ENCODE measurements at places on chromosomes 12 and 14. TPM values are rescaled to one million over a fixed set of nuclear protein-coding genes. Genes with fewer than 3 reads are reported as not detected.

HPD gene
- not detected for total RNA-seq

TPPP2 gene
- total RNA-seq, result not detected

PPP1CC gene
- total RNA-seq, result 137 TPM

WNT1 gene
- not detected for total RNA-seq

KRT6A gene
- not detected for total RNA-seq

CEBPE gene
- not detected for total RNA-seq

SERPINA6 gene
- total RNA-seq, result not detected

NPAS3 gene
- total RNA-seq, result 2.4 TPM

KCNJ8 gene
- total RNA-seq, result 0.66 TPM

HOXC9 gene
- not detected for total RNA-seq

CLEC7A gene
- total RNA-seq, result not detected

PARPBP gene
- total RNA-seq, result 6.3 TPM
